ENCODE measurements at places on chromosomes 11 and 22.

GRCh38 chr22:43162412-43163150, 11.2 kb downstream of the TSPO start:
- DNase-seq: no peak

DNA sequence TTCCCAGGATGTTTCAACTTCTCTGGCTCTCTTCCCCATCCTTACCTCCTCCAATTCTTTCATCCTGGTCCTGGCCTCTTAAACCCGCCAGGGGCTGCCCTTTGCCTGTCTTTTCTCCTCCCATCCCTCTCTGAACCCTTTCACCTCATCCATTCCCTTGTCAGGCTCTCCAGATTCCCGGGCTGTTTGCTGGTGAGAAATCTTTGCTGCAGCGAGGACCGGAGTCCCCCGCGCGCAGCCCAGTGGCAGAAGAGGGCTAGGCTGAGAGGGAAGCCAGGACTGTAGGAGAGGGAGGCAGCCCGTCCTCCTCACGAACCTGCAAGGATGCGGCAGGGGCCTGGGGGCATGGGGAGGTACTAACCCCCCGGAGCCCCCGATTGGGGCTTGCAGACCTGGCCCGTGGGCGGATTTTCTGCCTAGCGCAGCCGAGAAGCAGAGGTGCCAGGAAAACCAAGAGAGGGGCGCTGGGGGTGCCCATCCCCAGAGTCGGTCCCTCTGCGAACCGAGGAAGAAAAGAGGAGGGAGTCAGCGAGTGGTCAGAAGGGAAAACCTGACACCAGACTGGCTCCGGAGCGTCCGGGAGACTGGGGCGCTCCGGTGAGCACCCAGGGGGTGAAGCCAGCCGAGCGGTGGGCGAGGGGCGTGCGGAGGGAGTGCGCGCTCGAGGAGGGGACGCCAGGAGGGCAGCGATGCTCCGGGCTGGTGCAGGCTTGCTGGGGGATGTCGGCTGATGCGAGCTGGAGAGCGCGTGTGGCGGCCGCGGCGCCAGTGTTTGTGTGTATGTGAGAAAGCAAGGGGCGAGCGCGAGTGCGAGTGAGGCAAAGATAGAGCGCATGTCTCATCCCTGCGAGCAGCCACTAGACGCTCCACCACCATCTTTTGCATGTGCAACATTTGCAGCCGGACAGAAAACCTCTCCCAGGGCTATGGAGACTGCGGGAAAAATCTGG, at the start of gene GRIA4:
Gene GRIA4 (plus strand): TSS at position 242 of the 950 bp plus-strand sequence. CDS start 925 bp downstream, outside the sequence.
- DNase-seq: peak; percentile 68

- no peak for DNase-seq
Measured at GRCh38 chr11:76166314-76166713, 40.0 kb downstream of the WNT11 start.

DNA sequence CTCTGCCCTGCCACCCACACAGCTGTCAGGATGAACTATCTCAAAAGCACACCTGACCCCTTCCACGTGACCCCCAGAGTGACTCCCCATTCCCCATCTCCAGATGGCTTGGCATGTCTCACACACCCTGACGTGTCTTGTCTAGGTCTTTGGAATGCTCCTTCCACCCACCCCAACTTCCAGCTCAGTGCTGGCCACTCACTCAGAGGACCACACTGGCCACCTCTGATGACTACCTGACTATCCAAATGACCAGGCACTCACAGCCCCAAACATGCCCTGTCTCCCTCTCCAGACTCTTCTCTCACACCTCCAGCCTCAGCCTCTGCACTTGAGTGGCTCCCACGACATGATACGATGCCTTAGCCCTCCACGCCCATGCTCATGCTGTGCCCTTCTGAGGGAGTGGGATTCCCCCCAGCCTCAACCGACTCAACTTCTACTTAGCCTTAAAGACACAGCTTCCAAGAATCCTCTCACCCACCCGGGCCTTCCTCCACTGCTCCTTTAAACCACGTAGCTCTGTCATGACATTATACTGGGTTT, 259.4 kb downstream of the BUD13 start:
- DNase-seq: no peak

- DNase-seq: no peak
Measured at GRCh38 chr11:34490304-34490703, 23.3 kb downstream of the ELF5 start.

- DNase-seq: no peak
Measured at GRCh38 chr11:10080138-10080537, 213.9 kb downstream of the SBF2 start.

GRCh38 chr11:112794331-112794846, 166.8 kb upstream of the NCAM1 start:
- no peak for DNase-seq

DNA sequence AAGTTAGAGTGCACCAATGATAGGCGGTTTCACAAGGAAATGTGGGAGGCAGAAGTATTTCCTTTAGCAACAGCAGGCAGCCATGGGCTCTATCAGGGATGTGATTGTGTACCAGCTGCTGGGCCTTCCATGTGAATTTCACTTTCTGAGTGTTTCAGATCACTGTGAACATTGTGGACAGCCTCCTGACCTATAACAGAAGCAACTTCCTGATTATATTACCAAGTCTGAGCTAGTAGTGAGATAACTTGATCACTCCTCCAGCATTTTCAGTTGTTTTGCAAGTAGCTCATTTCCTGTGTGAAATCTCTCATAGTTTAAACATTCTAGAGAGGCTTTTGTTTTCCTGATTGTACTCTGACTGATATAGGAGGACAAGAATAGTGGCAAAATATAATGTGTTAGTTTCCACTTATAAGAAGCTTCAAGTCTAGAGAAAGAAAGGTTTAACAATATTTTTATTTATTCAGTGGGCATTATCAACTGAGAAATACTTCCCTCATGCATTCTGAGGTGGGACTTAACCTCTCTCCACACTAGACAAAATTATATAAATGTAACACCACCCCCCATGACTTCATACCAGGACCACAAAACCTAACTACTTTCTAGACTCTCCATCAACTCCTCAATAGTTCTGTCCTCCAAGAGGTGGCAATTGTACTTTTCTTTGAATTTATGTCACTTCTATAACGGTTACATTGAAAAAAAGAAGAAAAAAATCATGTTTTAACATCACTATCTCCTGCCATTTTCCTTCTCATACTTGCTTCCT, 184.2 kb upstream of the LUZP2 start:
- DNase-seq: no peak

- DNase-seq: no peak
Measured at GRCh38 chr22:44685384-44686056, 16.5 kb upstream of the PRR5 start.

DNA sequence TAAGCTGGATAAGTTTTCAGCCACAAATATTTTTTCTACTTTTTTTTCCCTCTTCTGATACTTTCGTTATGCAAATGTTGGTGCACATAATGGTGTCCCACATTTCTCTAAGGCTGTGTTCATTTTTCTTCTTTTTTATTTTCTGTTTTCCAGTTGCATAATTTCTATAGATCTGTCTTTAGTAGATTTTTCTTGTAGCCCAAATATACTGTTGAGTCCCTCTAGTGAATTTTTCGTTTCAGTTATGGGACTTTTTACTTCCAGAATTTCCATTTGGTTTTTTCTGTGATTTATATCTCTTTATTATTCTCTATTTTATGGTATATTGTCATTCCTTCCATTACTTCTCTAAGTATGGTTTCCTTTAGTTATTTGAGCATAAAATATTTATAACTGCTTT, 72.0 kb downstream of the SWAP70 start:
- DNase-seq: no peak

GRCh38 chr11:73186886-73187285, 31.2 kb upstream of the P2RY2 start:
- no peak for DNase-seq

DNA sequence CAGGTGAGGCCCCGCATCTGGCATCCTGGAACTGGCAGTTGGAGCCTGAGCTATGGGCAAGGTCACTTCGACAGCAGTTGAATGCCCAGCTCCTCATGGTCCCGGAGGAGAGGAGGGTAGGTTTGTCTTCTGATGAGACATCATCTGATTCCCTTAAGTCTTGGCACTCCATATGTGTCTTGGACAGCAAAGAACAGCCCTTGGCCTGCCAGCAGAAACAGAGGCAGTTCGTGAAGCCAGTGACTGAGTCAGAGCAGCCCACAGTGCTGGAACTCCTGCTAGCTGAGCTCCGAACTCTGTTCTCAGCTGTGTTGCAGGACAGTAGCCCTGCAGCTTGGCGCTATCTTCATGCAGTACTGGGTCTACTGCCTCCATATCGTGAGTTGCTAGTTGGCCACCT, 1.0 kb downstream of the DNHD1 start:
- DNase-seq: no peak

DNA sequence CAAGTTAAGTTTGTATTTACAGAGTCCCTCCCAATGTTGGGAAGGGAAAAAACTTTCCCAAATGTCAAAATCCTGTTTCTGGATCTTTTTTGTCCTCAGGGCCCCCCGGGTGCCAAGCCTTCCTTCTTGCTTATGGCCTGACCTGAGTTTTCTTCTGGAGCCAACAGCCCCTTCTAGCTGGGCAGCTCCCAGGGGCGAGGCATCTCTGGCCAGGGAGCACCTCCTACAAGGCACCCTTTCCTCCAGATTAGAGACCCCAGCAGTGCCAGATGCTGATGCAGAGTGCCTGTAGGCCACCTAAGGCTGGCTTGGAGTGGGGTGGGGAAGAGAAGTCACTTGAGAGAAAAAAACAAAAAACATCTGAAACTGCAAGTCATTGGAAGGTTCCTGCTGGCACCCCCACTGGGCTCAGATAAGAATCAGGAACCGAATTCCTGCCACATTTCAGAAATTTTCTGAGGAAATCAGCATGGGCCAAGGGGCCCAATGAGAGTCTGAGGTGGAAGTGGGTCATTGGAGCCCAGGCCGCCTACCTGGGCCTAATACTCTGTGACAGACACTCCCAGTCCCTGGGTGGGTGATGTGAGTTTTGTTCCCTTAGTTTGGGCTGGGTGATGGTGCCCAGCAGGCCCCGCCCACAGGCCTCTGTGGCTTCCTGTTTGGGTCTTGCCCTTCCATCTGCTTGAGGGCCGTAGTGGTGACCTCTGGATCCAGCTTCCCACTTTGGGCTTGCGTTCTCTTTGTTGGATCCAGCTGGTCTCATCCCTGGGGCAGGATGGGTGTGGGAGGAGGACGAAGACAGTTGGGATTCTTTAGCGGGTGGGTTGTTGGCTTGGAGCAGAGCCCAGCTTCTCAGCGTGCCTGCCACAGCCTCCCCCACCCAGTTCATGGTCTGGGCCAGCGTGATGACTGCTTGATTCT, 40.6 kb downstream of the PARVA start:
- DNase-seq: peak; percentile 52

All from NCI-H446 (cell line).